HFFc6 (cell line): ENCODE measurements at places on chromosomes 1 and 21. TPM values are rescaled to one million over a fixed set of nuclear protein-coding genes. Genes with fewer than 3 reads are reported as not detected.

DNA sequence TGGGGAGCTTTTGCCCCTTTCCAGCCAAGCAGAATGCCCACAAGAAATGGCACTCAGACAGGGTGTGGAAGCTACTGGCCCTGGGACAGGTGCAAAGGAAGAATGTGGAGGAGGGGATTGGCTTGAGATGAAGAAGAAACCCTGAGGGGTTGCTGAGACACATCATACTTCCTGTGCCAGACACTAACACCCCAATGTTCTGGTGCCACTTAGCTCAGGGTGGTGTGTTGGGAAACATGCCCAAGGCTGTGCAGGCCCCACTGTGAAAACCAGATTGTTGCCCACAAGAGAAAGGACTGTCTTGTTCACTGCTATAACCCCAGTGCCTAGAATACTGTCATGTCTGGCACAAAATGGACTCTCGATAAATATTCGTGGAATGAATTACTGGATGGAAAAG, 9.9 kb upstream of the PAQR6 start:
- DNase-seq = no peak

Gene MAD2L2
- 35.3 to 44.6 TPM (median 36.0 TPM) in 3 replicates for total RNA-seq

- no peak for DNase-seq
These were observed 34.8 kb upstream of the TTC22 start for GRCh38 chr1:54835970-54836369.

DNA sequence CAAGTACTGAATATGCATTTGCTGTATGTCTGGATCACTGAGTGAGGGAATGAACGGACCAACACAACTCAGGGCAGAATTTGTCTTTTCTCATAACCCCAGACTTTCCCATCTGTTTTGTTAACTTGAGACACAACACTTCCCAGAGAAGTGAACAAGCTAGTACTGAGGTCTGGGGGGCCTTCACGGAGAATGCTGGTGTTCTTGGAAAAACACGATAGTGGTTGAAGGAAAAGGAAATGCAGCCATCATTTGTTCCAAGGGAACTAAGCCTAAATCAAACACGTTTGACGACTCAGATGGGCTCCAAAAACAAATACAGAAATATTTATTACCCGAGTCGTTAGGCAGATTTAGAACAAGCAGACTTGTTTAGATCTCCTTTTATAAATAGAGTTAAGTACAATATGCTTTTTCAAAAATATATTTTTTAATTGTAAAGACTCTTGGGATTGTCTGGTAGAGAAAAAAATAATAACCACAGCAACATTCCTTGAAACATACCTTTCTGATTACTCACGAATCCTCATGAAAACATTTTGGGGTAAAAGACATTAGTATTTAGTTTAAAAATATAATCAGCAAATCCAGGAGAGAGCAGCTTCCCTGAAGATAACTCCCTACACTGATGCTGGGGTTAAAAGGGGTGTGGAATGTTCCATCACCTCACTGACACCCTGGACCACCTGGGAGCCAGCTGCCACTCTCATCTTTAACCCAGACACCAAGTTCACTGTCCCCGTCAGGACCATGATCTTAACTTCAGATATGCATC, 427.7 kb upstream of the RUNX1 start:
- peak; percentile 55 for DNase-seq

- DNase-seq = no peak
These were observed 2.9 kb downstream of the DBT start for GRCh38 chr1:100246738-100247137.
